Tibial nerve (tissue), 4 donors: ENCODE measurements at places on chromosomes 3 and 15.

DNA sequence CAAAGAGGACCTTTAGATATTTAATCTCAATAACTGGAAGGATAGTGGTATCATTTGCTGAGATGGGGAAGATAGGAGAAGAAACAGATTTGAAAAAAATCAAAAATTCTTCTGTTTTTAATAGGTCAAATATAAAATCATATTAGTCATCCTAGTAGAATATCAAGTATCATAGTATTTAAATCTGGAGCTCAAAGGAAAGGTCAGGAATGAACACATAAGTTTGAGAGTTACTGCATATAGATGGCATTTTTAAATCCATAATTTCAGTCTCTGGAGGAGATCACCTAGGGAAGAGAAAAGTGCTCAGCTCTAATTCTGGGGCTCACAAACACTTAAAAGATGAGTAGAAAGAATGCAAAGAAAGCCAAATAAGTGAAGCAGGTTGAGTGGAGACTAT, 24.9 kb upstream of the CFAP20DC start:
- DNase-seq: no peak

GRCh38 chr3:125220727-125221429, 8.3 kb upstream of the SLC12A8 start:
- no peak for DNase-seq

- no peak for DNase-seq
These were observed 27.2 kb downstream of the WNT7A start for GRCh38 chr3:13852638-13853009.

DNA sequence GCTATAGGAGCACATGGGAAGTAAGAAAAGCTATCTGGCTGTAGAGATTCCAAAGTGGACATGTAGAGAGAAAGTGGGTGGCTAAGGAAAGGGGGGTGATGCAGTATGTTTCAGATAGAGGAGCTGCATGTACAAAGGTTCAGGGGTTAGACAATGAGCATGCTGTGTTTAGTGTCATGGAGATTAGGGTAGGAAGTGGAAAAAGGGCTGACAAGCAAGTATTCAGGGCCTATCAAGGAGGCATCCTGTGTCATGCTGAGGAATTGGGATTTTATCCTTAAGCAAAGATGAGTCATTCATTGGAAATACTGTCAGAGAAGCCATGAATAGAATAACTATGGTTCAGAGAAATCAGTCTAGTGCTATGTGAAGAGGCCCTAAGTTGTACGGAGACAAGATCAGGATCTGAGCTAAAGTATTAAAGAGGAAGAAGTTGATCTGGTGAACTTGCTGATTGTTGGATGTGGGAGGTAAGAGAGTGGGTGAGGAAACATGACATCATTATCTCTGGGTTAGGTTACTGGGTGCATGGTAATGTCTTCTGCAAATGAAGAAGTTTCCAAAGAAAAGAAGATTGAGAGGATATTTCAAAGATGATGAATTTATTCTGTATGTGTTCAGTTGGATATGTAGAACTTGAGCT, 176.7 kb upstream of the GOLIM4 start:
- no peak for DNase-seq

- DNase-seq: no peak
These were observed 146.0 kb downstream of the CHST2 start for GRCh38 chr3:143265501-143266070.

GRCh38 chr3:172034786-172035685, 4.3 kb upstream of the FNDC3B start:
- no peak for DNase-seq

DNA sequence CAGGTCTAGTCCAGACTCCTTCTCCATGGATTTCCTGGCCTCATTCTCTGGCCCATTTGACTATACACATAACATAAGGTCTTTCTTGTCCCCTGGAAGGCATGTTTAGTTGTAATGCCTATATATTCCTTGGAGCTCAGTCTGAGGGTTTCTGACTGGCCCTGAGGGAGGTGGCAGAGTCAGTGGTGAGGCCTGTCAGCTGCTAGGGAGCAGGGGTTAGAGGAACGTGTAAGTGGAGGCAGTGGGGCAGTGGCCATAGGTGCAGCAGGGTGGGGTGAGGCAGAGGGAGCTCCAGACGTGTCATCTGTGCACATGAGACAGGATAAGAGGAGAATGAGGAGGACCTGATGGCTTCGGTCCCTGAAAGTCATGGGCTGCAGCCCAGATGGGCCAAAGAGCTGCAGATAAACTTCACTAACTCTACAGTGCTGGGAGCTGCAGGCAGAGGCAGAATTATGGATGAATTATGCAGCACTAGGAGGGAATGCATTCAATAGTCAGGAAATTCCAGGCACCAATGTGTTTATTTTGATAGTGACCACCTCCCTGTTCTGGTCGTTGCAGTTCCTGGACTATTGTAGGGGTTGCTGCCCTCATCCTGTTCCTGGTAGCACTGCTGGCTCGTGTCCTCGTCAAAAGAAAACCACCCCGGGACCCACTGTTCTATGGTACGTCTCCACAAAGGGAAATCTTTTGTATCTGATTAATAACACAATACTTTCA, 4.9 kb downstream of the TM6SF1 start:
- no peak for DNase-seq

DNA sequence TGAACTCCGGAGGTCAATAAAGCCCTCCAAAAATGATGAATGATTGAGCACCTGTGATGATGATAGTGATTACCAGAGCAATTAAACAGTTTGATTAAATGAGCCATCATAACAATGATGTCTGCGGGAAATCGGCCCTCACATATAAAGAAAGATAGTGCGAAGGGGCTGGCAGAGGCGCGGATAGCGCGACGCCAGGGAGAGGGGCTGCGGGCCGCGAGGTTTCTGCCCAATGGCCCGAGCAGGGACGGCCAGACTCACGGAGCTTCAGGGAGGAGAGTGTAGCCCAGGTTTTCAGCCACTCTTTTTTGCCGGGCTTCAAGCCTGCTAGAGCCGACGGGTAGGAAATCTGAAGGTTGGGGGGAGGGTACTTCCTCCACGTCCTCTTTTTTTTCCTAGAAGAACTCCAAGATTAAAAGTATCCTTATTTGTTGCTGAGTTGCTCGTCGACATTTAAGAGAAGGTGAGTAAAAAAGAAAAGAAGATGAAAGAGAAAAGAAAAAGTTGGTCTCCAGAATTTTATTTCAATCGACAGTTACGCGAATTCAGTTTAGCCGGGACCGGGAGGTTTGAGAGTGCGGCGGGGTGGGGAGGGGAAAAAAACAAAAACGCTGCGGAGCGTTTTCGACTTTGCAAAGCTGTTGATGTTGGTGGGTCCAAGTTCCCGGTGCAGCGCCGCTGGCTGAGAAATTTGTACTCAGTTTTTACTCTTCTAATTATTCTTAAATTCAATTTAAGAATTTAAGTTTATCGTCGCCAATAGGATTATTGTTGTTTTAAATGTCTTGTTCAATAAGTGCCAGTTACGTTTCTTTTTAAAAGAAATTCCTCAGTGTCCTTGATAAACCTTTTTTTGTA, 2.2 kb upstream of the MEIS2 start:
- DNase-seq: no peak

DNA sequence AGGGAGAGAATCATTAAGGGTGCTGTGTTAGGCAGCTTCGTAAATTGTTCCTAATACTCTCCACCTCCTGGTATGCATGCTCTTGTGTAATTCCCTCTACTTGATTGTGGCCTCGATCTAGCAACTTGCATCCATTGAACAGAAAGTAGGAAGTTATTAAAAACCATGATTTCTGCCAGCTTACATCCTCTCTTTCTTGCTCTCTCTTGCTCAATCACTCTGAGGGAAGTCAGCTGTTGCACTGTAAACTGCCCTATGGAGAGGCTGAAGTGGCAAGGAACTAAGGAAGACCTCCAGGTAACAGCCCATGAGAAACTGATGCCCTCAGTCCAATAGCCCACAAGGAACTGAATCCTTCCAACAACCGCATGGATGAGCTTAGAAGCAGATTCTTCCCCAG, 92.6 kb downstream of the ERC2 start:
- no peak for DNase-seq
